ENCODE measurements at places on chromosomes 13 and 19.
A peak's percentile ranks its signal among the peaks of the same experiment; 100 is the strongest.

- no peak for DNase-seq
Measured at GRCh38 chr13:97911311-97912138, 42.0 kb upstream of the IPO5 start.

GRCh38 chr13:22108979-22109378, 438.1 kb downstream of the FGF9 start:
- no peak for DNase-seq

GRCh38 chr19:43560687-43561086, 14.6 kb downstream of the XRCC1 start:
- peak; percentile 49 for DNase-seq

GRCh38 chr13:23748109-23748990, 140.8 kb downstream of the MIPEP start:
- peak; percentile 48 for DNase-seq

DNA sequence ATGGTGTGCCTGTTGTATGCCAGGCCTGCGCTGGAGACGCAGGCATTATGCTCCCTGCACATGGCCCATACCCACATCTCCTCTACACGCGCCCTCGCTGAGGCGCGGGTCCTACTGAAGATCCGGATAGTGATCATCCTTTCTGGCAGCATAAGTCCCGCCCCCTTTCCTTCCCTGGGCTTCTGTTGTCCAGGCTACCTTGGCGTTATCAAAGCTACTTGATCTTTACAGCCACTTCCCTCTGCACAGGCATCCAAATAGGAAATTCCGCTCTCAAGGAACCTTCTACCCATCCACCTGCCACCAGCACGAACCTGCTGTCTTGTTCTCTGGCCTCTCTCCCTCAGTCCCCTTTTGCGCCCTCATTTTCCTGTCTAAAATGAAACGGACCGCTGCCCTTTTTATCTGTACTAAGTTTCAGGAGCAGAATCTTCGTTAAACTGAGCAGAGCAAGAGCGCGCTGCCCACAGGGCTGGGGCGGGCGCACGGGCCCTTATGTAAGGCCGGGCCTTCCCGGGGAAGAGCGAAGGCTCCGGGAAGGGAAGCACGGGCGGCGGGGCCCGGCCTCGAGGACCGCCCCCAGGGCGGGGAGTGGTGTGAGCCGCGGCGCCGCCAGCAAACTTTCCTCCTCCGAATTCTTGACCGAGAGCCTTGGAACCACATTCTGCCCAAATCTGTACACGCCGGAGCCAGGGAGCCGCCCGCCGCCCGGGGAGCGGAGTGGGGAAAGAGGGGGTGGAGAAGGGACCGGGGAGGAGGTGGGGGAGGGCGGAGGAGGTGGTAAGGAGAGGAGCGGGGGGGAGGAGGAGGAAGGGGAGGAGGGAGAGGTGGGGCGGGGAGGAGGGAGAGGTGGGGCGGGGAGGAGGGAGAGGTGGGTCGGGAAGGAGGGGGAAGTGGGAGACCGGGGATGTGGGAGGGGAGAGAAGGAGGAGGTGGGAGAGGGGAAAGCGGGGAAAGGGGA, 920 bp upstream of the UBE2L5 start:
- DNase-seq, result peak; percentile 78

GRCh38 chr19:12782174-12782423, 6.7 kb upstream of the HOOK2 start:
- no peak for DNase-seq

- DNase-seq, result no peak
Measured at GRCh38 chr19:52936954-52937325, 13.7 kb upstream of the ZNF888 start.

GRCh38 chr19:10679743-10680142, 21.5 kb upstream of the QTRT1 start:
- DNase-seq, result peak; percentile 22

- no peak for DNase-seq
Measured at GRCh38 chr13:61387694-61388093, 28.0 kb downstream of the PCDH20 start.

DNA sequence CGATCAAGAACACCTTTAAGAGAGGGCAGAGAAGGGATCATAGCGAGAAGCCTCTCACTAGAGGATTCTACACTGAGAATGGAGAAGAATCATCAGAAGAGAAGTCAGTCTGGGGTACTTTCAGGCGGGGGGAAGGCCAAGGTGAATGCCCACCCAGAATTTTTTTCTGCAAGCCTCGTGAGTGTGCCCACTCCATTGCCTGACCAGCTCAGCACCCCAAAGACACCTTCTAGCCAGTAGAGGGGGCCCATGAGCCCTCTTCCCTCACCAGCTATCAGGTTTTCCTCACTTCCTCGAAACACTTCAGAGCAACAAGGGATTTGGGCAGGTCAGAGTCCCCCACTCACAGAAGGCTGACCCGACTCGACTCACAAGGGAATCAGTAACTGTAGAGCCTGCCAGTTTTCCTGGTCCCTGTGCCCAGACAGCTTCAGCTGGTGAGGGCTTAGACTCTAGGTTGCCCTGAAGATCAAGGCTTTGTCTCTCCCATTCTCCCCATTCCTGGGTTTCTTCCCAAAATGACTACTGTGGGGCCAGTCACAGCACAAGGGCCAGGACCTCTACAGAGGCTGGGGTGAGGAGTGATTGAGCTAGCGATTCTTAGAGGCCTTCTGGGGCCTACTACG, 18.4 kb downstream of the NLRP13 start:
- peak; percentile 51 for DNase-seq

- DNase-seq, result peak; percentile 67
Measured at GRCh38 chr19:42069619-42070351, at the start of gene GRIK5. Gene GRIK5, minus strand, starts transcription at chr19:42070206. Its CDS starts 4,436 bp downstream, at chr19:42065770.

GRCh38 chr19:42115219-42115618, 17.0 kb downstream of the POU2F2 start:
- DNase-seq, result no peak

DNA sequence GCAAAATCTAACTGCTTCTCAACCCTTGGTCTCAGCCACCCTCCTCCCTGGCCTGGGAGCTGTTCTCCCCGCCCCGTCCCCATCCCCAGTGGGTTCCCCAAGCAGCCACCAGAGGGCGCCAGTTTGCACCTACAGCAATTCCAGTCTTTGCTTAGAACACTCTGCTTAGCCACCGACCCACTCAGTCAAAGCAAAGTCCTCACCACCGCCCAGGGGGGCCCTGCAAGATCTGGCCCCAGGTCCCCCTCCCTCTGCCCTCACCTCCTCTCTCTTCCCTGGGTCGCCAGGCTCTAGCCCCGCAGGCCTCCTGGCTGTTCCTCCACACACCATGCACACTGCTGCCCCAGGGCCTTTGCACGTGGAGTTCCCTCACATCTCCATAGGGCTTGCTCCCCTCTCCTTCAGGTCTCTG, 12.4 kb downstream of the TMEM143 start:
- DNase-seq, result peak; percentile 85

- no peak for DNase-seq
Measured at GRCh38 chr13:113454936-113455335, 1.6 kb upstream of the ADPRHL1 start.

GRCh38 chr13:25725104-25725503, 326.7 kb downstream of the SHISA2 start:
- no peak for DNase-seq

DNA sequence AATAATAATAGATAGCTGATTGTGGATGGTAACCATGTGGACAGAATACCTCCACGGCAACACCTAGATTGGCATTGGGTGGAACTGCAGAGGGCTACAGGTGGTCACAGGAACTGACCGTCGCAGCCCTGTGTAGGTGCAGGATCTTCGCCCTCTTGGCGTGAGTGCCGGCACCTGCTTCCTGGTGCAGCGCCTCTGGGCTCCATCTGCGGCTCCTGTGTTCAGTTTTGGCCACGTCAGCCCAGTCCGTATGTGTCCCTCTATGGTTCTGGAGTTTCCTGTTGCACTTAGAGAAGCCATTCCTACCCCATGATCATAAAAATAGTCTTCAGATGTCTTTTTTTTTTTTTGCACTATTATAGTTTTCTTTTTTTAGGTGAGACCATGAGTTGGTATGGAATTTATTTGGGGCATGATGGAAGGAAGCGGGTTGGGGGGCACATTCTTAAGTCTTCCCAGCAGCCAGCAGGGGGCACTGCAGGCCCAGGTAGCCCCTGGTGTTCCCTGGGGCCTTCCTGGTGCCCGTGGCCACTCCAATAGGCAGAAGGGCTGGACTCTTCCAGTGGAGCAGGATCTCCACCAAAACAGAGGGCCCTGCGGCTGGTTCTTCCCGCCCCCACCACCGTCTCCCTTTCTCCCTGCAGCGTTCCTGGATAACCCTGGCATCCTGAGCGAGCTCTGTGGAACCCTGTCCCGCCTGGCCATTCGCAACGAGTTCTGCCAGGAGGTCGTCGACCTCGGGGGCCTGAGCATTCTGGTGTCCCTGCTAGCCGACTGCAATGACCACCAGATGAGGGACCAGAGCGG, 10.1 kb upstream of the SLC25A42 start:
- DNase-seq, result peak; percentile 84

GRCh38 chr13:41040584-41041334, 20.6 kb upstream of the WBP4 start:
- DNase-seq, result no peak

- DNase-seq, result peak; percentile 97
Measured at GRCh38 chr19:3761382-3762129, at the start of gene APBA3. Gene APBA3, minus strand, starts transcription at chr19:3761692. Its CDS starts 1,428 bp downstream, at chr19:3760264.

- no peak for DNase-seq
Measured at GRCh38 chr13:109309625-109310363, 476.6 kb downstream of the IRS2 start.

- DNase-seq, result no peak
Measured at GRCh38 chr13:103277959-103278694, 211.9 kb upstream of the SLC10A2 start.

- no peak for DNase-seq
Measured at GRCh38 chr13:64234255-64234654, 2818.6 kb upstream of the PCDH20 start.

GRCh38 chr13:46675016-46675415, 121.9 kb downstream of the ESD start:
- DNase-seq, result no peak

GRCh38 chr13:72953391-72953965, 105.3 kb upstream of the KLF5 start:
- DNase-seq, result no peak

DNA sequence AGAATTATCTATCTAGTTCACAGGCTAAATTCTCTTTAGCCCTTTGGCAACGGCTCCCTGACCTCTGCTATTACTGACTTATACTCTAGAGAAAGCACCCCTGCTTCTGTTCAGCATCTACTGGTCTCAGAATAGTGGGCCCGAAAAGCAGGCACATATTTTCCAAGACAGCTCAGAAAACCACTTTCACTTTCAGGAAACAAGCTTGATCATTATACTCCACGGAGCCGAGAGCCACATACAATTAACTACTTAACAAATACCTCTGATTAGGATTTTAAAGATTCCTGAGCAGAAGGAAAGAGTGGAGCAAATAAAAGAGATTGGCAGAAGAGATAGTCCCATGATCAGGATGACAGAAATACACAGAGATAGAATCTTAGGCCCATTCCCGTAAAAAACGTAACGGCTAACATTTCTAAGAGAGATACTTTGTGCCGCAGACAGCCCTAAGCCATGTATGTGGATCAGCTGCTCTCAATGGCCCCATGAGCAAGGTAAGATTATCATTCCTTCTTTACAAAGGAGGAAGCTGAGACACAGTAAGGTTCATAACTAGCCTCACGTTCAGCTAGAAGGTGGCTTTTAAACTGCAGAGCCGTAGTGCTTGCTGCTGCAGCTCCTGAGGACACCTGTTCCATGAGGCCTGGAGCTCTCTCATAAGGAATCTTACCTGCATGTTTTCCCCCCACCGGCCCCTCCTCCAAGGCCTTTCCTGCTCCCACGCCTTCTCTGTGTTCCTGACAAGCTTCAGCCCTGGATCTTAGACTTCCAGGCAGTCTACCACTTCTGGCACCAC, 227.2 kb downstream of the FOXO1 start:
- DNase-seq, result no peak

GRCh38 chr19:47343194-47343802, 5.8 kb upstream of the DHX34 start:
- no peak for DNase-seq

DNA sequence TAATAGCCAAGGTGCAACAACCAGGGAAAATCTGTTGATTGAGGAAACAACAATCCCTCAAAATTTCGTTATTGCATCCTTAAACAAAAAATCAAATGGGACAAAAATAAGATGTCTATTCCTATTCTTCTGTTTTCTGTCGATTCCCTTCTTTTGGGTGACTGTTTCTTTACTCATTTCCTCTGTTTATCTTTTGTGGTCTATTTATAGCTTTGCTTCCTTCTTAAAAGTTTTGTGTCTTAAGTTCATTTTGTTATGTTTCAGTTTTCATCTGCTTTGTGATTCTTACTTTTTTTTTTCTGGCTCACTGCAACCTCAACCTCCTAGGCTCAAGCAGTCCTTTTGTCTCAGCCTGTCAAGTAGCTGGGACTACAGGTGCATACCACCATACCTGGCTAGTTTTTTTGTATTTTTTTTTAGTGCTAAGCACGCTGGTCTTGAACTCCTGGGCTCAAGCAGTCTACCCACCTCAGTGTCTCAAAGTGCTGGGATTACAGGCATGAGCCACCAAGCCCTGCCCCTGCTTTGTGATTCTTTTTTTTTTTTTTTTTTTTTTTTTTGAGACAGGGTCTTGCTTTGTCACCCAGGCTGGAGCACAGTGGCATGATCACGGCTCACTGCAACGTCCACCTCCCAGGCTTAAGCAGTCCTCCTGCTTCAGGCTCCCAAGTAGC, 10.4 kb downstream of the ZNF146 start:
- no peak for DNase-seq

- DNase-seq, result no peak
Measured at GRCh38 chr19:18433015-18433691, 4.8 kb downstream of the ISYNA1 start.

DNA sequence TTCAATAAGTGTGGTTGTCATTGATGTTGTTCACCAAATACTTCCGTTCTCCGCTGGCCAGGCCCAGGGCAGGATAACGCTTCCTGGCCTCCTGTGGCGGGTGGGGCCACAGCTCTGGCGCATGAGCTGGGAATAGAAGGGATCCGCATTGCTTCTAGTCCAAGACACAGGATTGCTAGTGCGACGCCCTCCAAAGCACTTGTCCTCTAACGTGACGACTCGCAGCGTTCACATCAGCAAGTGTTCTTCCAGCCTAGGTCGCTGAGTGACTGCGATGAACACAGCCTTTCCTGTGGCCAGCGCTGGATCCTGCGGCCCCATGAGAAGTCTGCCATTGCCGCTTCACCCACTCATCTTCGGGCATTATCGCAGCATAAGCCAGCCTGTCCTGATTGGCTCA, 39.4 kb downstream of the VSTM2B start:
- DNase-seq, result no peak

- DNase-seq, result no peak
Measured at GRCh38 chr19:6997679-6998445, 23.4 kb downstream of the MBD3L2B start.

GRCh38 chr13:112111239-112111857, 44.4 kb downstream of the SOX1 start:
- DNase-seq, result no peak

- no peak for DNase-seq
Measured at GRCh38 chr13:59631271-59631670, 532.5 kb downstream of the DIAPH3 start.
